ENCODE measurements at places on chromosomes 1 and 21. TPM values are rescaled to one million over a fixed set of nuclear protein-coding genes. Genes with fewer than 3 reads are reported as not detected.

The SPRR1B gene
- total RNA-seq = not detected

DNA sequence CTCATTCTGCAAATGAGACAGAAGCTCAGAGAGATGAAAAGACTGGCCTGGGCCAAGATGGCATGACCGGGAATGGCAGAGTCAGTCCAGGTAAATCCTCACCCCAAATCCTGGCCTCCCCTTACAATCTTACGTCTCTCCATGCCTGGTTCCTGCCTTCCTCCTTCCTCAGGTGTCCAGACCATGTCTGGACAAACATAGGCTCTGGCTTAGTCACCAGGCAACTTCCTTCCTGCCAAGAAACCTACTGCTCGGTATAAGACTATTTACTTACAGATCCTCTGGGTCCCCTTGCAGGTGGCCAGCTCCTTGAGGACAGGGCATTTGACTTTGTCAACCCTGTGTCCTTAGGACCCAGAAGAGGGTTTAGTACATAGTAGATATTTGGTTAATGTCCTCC, 69.4 kb upstream of the ROR1 start:
- no peak for DNase-seq

- no peak for DNase-seq
These were observed 29.5 kb upstream of the TGFB2 start for GRCh38 chr1:218315638-218316037.

GRCh38 chr1:224637515-224637914, 21.4 kb downstream of the CNIH3 start:
- no peak for DNase-seq

The NPL gene
- 4.4 TPM for total RNA-seq

DNA sequence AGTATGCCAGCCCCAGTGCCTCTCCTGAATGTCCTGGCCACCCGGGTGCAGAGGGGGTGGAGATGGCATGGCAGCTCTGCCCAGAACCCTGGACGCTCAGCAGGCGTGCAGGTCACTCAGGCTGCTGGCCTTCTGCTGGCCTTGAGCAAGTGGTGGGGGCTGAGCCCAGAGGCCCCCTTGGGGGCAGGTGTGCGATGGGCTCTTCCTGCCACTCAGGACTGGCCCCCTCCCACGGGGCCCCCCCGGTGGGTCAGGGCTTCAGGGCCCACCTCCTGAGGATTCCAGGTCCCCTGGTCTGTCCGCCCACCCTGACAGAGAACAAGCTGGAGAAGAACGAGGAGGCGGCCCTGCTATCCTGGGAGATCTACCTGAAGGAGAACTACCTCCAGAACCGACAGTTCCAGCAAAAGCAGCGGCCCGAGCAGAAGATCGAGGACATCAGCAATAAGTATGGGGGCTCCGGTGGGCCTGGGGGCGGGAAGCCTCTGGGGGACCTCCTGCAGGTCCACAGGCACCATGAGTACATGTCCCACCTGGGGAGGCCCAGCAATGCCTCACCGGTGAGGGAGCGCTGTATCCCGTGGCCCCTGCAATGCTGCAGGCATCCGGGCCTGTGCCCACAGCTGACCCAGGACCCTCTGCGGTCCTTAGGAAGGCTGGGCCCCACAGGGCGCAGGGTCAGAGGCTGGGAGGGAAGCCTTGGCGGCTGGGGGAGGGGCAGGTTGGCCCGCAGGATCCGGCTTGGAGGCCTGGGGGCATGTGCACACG, 37.0 kb upstream of the LRRC3 start:
- no peak for DNase-seq

DNA sequence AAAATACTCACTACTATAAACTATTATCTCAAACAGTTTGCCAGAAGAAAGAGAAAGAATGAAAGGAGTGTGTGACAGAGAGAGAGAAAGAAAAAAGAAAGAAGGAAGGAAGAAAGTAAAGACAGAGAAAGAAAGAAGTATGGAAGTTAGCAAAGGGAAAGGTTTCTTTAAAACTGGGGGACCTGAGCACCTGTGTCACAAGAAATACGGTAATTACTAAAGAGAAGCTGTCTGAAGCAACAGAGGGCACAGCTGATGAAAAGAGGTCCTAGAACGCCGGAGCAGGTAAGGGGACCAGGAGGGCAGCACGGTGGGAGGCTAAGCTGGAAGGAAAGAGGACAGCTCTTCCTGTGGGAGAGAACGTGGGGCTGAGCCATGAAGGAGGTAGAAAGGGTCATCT, 163.6 kb downstream of the DSCAM start:
- no peak for DNase-seq

The EXO1 gene
- 63.5 TPM for total RNA-seq

DNA sequence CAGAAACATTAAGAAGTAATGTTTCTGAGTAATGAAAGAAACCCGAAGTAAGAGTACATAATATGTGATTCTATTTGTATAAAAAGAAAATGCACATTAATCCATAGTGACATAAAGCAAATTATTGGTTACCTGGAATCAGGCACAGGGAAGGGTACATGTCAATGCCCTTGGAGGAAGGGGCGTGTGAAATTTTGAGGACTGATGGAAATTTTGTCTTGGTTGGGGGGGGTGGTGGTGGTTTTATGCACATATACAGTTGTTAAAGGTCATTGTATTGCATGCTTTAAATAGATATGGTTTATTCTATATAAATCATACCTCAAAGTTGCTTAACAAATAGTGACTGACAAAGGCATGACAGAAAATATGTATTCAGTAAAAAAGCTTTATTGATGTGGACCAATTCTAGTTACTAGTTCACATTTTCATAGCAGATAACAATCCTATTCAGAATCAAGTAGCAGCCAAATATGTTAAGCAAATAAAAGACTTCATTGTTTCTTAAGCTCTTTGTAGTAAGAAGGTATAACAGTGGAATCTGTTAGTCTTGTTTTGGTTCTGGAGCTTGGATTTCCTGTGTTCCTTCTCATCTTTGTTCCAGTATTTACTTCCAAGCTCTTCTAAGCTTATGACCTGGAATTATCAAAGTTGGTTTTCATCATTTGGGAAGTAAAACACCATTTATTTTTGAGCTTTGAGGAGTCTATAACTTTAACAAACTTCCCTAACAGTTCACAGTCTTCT, 15.1 kb downstream of the BACH1 start:
- no peak for DNase-seq

DNA sequence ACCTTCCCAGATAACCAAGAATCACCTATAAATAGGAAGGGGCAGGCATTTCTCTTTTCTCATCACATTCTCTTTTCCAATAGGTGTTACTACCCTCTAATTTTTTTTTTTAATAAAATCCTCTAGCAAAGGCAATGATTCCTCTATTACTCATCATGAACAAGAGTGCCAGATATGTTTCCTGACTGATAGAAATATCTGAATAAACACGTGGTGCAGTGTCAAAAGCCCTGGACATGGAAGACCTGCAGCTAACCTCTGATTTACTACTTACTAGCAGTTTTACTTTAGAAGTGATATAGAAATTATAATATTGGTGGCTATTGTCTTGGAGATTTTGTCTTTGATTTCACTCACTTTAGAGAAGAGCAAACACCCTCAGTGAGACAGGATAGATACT, 194.6 kb upstream of the SAMSN1 start:
- DNase-seq = no peak

GRCh38 chr1:188089015-188089414, 1260.3 kb downstream of the PLA2G4A start:
- no peak for DNase-seq

DNA sequence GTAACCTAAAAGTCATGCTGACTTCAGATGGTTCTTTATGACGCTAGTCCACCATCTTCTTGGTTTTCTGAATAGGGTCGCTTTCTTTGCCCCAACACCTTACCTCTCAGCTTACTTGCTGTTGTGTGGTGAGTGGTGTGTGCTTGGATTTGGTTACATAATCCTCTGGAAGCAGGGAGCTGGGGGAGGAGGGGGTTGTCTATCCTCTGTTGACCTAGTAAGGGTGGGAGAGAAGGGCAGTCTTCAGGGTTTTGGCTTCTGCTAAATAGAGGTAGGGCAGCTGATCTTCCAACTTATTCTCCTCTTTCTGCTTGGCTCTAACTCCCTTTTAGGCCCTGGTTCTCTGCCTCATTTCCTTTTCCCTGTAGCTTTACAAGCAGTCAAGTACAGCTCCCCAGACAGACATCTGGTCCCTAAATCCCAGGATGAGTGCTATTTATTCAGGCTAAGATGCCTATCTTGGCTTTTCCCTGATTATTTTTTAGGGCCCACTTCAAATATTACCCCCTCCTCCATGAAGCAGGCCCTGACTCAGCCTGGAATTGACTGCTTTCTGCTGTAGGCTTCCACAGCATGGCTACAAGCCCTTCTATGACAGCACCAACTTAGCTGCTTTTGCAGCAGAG, 6.4 kb upstream of the REN start:
- DNase-seq = no peak

The CLCA1 gene
- total RNA-seq = not detected

DNA sequence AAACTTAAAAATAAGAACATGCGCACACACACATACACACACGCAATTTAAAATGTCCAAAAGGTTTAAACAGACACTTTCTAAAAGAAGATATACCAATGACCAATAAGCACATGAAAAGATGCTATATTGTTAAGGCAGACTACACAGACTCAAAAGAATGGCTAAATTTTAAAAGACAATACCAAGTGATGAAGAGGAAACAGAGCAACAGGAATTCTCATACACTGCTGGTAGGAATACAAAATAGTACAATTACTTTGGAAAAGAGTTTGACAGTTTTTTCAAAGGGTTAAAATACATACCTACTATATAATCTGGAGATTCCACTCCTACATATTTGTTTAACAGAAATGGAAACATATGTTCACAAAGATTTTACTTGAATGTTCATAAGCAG, 239.6 kb upstream of the SAMSN1 start:
- no peak for DNase-seq

DNA sequence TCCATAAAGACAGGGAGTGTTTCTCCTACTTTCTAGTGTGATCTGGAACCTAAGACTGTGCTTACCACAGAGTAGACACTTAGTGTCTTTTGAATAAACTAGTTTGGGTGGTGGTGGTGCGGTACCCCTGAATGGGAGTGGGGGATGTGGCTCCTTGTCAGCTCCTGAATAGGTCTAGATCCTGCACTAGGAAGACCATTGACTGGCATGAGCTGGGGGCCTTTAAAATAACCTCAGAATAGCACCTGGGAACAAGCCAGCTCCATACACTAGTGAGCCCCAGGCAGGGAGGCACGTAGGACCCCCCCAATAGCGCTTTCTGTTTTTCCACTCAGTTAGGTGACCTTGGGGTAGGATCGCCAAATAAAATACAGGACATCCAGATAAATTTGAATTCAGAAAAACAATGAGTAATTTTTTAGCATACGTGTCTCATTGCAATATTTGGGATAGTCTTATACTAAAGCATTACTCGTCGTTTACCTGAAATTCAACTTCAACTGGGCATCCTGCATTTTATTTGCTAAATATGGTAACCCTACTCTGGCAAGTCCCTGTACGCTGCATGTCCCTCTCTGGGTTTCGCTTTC, 45.6 kb downstream of the AZIN2 start:
- no peak for DNase-seq

The F3 gene
- total RNA-seq = 0.07 TPM

GRCh38 chr1:224108991-224109390, 4.9 kb upstream of the FBXO28 start:
- no peak for DNase-seq

GRCh38 chr1:82260051-82260450, 459.3 kb downstream of the ADGRL2 start:
- DNase-seq = no peak

DNA sequence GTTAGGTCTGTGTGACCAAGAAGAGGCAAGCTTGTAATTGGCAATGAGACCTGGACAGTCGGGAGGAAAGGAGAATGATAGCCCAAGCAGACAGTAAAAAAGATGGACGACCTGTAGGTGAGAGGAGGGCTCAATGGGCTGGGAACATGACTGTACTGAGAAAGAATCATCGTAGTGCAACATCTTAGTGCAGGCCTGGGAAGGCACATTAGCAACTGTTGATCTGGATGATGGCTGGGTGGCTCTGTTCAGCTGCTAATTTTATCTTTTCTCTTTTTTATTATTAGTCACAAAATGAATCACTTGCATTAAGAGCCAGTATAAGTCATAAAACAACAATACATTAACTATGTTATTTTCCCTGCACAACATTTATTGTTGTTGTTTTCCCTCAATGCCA, 32.9 kb downstream of the IFI44 start:
- no peak for DNase-seq

The PHTF1 gene
- total RNA-seq = 19.2 TPM

The PLA2G2A gene
- not detected for total RNA-seq

The MPC2 gene
- 32.2 TPM for total RNA-seq

GRCh38 chr1:40818264-40818961, 34.8 kb downstream of the KCNQ4 start:
- peak; percentile 97 for DNase-seq

The KMO gene
- total RNA-seq = 0.09 TPM

- DNase-seq = no peak
These were observed 93.6 kb upstream of the GREM2 start for GRCh38 chr1:240705579-240705978.

The OBSCN gene
- total RNA-seq = 21.4 TPM

DNA sequence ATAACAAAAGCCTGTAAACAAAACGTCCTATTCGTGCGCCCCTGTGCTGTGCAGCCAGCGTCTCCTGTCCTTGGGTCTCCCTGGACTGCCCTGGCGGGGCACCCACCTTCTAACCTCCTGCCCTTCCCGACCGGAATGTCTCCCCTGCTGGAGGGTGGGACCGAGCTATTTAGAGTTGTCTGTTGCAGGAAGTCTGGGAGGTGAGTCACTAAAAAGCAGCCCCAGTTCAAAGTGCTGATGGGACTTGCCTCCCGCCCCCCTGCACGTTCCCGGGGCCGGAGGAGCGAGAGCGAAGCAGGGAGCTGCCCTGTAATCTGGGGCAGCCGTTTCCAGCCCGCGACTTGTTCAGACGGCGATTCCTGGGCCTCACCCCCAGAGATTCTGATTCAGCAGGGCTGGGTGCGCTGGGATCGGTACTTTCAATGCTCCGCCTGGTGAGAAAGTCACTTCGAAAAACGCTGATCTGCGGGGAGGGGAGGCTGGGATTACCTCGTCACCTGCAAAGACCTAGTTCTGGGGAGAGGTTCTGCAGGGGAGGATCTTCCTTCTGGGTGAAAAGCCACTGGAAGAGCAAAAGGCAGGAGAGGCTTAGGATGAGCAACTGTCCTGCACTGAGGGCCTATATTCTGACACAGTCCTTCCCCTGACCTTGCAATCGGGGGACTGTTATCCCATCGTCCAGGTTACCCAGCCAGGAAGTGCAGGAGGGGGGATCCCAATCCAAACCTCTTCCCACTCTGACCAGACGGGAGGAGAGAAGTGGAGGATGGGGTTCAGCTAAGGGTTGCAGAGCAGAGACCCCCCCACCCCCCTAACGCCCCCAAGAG, 1.2 kb upstream of the DHRS3 start:
- peak; percentile 87 for DNase-seq

Data from activated CD4-positive, alpha-beta T cell treated with anti-CD3 and anti-CD28 coated beads, Interleukin-2, amount 10 ng/mL, durations not matched to agents 24 days and 14 days (primary cell).